Tongue (tissue), 3 donors: ENCODE measurements at places on chromosomes 4 and X. TPM values are rescaled to one million over a fixed set of nuclear protein-coding genes. Genes with fewer than 3 reads are reported as not detected.

DNA sequence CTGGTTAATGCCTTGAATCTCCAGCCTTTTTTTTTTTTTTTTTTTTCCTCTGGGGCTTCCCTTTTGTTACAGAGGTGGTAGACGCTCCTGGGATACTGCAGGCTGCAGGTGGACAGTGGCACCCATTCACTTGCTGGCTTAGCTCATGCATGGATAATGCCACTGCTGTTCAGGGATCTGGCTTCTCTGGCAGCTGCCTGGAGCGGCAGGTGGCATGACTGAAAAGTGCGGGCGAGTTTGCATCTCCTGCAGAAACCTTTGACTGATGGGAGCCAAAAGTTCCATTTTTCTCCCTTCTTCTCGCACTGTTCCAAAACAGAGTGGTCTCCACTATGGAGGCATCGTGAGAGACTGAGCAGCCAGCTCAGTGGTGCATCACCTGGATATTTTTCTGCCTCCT is 5.9 kb upstream of the STIM2 start:
- DNase-seq: peak; percentile 45

DNA sequence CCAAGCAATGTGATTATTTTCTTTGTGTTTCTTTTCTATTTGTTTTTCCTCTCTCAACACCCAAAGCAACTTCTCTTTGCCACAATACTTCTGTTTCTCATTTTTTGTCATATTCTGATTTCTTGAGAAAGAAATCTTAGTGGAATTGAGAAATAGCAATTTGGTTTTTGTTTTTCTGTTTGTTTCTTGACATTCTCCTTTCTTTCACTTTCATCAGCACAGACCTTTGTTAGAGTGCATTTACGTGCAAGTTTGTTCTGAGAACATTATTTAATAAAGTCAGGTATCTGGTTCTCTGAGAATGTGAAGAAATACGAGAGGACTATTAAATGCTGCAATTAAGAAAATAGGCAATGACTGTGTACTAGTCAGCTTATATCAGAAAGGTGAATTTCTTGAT is 608.1 kb upstream of the AADAT start:
- no peak for DNase-seq

DNA sequence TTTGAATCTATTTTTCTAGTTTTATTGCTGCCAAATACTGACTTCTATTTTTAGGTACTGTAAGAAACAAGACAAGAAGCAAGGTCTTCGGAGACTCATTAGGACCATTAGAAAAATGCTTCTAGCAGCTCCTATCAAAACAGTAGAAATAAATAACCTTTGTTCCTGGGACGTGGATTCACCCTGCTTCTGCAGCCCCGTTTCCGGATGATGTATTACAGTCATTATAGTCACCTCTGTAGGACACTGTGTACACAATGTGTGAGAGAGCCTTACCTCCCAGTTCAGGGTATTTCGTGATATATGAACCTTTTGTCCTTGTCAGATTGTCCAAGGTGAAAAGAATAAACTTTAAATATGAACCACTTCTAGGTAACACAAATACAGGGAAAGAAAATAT is 484.0 kb upstream of the TECRL start:
- DNase-seq: no peak

- DNase-seq: no peak
Measured at GRCh38 chr4:44578954-44579353, 72.5 kb downstream of the YIPF7 start.

The RNF128 gene
- 4.4 TPM for total RNA-seq

The SLC10A4 gene
- 1.8 TPM for total RNA-seq

GRCh38 chr4:99960648-99961047 is 10.6 kb upstream of the H2AZ1 start:
- DNase-seq: no peak

GRCh38 chrX:134780908-134781307 is 122.6 kb upstream of the PLAC1 start:
- DNase-seq: no peak

- peak; percentile 93 for DNase-seq
Measured at GRCh38 chrX:48696301-48696908, at the start of gene SUV39H1. SUV39H1 (plus strand) TSS chrX:48696734; CDS start chrX:48696785, 51 bp downstream.

The ARX gene
- total RNA-seq: 0.31 TPM

The MAML3 gene
- total RNA-seq: 7.0 TPM

DNA sequence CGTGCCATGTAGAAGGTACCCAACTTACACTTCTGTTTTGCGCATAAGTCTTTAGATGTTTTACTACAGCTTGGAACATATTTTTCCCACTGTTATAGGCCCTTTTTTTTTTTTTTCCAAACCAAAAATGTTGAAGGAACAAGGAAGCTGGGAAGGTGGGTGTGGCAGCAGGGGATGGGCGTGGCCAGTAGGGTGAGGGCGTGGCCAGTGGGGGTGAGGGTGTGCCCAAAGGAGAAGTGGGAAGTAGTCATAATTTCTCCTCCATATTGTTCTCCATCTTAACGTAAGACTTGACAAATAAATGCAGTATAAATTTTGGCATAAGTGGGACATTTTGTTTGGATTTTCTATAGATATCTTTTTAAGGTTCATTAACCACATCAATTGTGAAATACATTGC is 30.4 kb downstream of the CLDN22 start:
- DNase-seq: no peak

GRCh38 chr4:1199556-1200331 is 27.4 kb upstream of the SPON2 start:
- no peak for DNase-seq

- no peak for DNase-seq
Measured at GRCh38 chrX:17052210-17052609, 105.8 kb downstream of the REPS2 start.

GRCh38 chr4:17347445-17347844 is 164.4 kb downstream of the QDPR start:
- DNase-seq: peak; percentile 45

The APEX2 gene
- 5.5 TPM for total RNA-seq

GRCh38 chr4:19239565-19239964 is 1012.1 kb upstream of the SLIT2 start:
- no peak for DNase-seq

- DNase-seq: no peak
Measured at GRCh38 chrX:43266487-43266886, 389.6 kb upstream of the MAOA start.

The HSFX3 gene
- total RNA-seq: not detected

GRCh38 chr4:58113126-58113525 is 1002.9 kb upstream of the IGFBP7 start:
- DNase-seq: peak; percentile 75

The CYTL1 gene
- 4.6 TPM for total RNA-seq

DNA sequence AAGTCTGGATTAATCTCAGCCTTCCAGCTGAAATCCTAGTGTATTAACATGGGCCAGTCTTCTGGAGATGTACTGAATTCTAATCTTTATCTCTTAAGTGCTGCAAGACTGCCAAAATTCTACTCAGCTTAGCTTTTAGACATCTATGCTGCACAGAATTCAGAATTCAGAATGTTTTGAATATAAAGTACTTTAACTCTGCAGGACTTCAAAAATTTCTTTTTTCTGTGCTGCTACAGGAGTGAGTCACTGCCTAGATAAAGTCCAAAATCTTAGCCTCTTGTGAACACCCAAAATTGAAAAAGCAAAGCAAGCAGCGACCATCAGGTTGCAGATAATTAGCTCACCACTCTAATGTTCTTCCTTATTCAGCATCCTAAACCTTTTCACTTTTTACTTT is 1092.6 kb upstream of the PCDH10 start:
- no peak for DNase-seq
